Tibial artery (tissue), 4 donors: ENCODE measurements at places on chromosomes 5 and 9.
A peak's percentile ranks its signal among the peaks of the same experiment; 100 is the strongest.

GRCh38 chr5:103358305-103358995, 99.9 kb downstream of the MACIR start:
- no peak for DNase-seq

DNA sequence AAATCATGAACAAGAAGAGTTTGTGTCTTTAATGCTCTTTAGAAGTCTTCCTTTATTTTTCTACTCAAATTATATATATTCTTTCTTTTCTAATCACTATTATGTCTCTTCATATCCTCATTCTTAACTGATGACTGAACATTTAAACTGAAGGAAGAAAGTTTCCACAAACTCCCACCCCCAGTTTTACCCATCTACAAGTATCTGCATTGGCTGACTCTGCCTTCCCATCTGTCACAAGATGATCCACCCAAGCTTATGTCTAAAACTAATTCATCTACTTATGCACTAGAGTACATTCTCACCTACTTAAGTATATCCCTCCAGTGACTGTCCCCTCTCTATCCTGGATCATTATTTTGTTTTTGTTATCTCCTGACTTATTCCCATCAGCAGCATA, 344.5 kb downstream of the PRR16 start:
- DNase-seq, result no peak

DNA sequence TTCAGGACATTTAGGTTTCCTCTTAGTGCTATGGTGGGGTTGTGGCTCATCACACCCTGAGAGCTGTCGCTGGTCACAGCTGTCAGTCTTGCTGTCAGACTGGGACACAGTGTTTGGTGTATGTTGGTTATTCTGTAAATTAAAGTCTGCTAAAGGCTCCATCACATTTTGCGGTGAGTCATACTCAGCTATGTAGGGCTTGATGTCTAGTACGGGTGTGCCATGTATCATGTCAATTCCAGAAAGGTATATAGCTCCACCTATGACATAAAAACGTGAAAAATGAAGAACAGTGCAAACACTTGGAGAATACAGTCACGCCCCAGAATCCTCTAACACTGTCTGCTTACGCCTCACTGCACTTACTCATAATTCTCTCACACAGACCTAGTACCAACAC, 11.9 kb downstream of the TRMO start:
- DNase-seq, result no peak

GRCh38 chr5:124744170-124744971, 2.1 kb downstream of the ZNF608 start:
- DNase-seq, result peak; percentile 50

DNA sequence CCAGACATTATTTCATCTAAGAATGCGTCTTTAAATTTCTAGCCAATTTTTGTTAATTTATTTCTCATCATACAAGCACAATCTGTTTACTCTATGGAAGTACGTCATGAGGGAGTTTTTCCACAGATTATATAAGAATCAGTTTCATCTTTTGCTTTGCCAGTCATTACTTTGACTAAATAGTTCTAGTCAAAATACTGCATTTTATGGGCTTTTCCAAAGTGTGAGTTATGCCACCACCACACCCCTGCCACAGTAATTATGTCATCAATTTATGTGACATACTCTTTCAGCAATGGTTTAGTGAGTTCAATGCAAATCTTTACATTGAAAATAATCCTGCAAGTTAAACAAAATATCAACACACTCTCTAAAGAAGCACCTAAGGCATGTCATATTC, 2.0 kb downstream of the RIMOC1 start:
- no peak for DNase-seq

DNA sequence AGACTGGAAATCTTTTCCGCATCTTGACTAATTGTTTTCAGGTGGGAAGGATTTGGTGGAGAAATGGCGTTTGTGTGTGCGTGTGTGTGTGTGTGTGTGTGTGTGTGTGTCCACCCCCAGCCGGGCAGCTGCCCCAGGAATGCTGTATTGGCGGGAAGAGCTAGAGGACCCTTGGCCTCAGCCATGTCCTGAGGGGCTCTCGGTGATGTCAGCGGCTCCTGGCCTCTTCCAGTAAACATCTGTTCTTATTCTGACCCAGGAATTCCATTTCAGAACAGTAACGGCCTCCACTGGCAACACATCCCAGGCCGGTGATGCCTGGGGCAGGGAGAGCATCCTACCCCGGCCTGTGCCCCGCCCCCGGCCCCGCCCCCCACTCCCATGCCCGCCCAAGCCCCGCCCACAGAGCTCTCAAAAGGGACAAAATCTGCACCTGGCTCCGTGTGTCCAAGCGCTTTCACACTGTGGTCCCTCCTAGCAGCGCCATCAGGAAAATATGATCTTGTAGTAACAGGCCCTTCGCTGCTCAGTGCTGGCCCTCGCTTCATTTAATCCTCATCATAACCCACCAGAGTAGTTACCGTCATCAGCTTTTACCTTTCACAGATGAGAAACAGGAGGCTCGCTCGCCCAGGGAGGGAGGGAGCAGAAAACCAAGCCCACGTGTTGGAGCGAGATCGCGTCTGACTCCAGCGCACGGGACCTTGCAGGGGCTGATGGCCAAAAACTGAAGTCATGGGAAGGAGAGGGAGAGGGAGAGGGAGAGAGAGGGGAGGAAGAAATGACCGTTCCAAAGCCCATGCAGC, 18.9 kb downstream of the ADAMTS2 start:
- DNase-seq, result peak; percentile 75

DNA sequence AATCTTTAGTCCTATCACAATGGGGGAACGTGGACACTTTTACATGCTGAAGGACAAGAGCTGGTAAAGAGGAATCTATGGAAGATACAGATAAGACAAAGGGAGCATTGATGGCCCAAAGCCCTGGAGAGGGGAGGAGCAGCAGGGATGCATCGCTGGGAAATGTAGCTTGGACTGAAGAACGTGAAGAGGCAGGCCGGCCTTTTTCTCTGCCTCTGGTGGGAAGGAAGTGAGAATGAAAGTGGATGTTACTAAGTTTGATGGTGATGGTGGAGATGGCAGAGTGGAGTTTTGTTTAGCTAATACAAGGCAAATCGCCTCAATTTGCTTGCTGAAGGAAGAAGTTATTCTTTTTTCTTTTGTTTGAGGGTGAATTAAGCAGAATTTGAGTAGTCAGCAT, 124.6 kb upstream of the TAF11L2 start:
- DNase-seq, result no peak

- no peak for DNase-seq
These were observed 625 bp upstream of the UBLCP1 start for GRCh38 chr5:159262472-159262858.

DNA sequence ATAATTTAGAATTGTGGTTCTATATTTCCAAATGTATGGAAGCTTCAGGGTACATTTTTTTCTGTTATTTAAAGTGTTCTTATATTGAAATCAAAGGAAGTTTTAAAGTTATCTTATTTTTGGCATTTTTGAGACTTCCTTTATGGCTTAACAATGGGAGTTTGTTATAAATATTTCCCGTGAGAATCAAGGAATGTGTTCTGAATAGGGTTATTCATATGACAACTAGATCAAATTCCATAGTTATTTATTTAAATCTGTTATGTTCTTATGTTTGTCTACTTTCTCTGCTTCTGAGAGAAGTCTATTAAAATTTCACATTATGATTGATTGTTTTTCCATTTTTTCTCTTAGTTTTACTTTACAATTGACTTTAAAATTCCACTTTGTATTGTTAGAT, 135.1 kb downstream of the ADAMTS16 start:
- no peak for DNase-seq

- DNase-seq, result no peak
These were observed 77.9 kb upstream of the FBXL17 start for GRCh38 chr5:108459769-108460168.

GRCh38 chr5:95563367-95563766, 8.5 kb downstream of the ARSK start:
- DNase-seq, result no peak

DNA sequence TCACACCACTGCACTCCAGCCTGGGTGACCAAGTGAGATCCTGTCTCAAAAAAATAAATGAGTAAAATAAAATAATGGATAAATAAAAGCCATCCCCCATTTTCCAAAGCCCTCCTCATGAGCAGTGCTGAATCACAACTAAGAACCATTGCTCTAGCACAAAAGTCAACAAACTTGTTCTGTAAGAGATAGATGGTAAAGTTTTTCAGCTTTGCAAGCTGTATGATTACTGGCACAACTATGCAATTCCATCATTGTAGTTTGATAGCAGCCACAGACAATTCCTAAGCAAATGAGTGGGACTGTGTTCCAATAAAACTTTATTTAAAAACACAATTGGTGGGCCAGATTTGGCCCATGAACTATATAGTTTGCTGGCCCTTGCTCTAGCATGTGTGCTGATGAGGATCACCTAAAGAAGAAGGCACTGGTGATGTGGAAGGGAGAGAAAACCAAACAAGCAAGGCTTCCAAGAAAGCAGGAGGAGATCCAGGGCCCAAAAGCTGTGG, 64.6 kb downstream of the NEURL1B start:
- DNase-seq, result no peak

DNA sequence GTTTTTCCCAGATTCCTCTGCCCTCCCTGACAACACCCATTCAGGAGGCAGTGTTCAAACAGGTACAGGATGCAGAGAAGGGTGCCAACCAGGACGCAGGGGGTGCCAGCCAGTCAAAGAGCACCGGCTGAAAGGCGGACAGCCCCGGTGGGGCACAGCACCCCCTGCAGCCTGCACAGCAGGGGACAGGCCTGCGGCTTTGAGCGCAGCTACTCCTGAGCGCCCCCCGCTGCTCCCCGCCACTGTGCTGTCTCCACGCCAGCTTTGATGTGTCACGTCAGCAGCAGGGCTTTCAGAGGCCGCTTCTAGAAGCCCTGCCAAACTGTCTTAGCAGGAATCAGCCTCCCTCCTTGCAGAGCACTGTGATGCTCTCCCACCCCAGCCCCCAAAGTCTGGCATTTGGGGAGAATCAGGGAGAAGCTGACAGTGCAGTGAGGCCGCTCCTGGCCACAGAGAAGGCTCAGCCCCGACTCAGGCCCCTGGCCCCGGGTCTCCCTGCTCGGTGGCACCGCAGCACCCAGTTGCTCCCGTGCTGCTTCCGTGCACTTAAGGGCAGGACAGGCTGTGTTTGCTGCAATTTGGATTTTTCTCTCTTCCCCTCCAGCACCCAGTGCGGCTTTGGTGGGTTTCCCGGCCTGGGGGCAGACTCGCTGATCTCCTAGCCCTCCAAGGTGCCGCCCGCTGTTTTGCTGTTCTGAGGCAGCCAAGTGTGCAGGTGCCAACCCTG, 20.3 kb downstream of the AK8 start:
- no peak for DNase-seq

DNA sequence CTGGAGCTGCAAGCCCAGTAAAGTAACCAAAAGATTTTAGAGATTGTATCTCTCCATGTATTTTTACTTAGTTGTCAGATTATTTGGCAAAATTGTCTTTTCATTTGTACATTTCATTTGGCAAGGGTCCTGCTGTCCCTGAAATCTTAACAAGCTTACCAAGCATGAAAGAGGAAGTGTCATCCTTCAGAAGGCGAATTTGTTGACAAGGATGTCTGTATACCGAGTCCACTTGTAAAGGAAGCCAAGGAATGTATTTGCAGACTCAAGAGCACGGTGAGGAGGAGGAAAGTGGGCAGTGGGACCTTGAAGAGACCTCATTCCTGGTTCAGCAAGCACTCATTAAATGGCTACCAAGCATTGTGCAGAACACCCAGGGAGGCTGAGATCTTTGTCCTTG, 7.5 kb upstream of the OTULINL start:
- no peak for DNase-seq

DNA sequence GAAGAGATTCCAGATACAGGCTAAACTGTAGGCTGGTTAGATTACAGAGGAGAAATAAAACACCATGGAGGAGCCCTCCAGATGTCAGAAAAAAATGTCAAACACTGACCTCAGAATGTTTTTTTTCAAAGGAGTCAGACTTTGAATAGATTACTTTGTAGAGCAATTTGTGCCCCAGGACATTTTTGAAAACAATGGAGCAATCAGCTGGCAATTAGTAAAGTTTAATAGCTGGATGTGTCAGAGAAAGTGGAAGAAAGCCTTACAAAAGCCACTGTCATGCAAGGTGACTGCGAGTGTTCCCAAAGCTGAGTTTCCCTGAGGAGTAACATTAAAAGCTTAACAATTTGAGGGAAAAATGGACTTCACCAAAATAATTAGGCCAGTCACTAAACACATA, 417.8 kb upstream of the CTNND2 start:
- DNase-seq, result no peak

DNA sequence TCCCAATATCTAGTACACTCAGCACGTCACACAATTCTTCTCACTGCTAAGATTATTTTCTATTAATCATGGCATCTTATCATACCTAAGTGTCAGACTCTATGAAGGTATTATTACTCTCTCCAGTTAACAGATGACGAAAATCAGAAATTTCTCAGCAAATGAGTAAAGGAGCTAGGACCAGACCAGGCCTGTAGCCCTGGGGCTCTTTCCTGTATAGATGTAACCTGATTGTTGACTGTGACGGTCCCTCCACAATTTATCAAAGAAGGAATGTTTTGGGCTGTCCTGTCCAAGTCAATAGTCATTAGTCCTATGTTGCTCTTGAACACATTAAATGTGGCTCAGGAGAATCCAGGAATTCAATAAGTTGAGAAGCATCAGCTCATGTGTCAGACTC, 106.2 kb downstream of the ST8SIA4 start:
- no peak for DNase-seq

GRCh38 chr9:124399323-124399967, 15.8 kb downstream of the PSMB7 start:
- DNase-seq, result peak; percentile 63

DNA sequence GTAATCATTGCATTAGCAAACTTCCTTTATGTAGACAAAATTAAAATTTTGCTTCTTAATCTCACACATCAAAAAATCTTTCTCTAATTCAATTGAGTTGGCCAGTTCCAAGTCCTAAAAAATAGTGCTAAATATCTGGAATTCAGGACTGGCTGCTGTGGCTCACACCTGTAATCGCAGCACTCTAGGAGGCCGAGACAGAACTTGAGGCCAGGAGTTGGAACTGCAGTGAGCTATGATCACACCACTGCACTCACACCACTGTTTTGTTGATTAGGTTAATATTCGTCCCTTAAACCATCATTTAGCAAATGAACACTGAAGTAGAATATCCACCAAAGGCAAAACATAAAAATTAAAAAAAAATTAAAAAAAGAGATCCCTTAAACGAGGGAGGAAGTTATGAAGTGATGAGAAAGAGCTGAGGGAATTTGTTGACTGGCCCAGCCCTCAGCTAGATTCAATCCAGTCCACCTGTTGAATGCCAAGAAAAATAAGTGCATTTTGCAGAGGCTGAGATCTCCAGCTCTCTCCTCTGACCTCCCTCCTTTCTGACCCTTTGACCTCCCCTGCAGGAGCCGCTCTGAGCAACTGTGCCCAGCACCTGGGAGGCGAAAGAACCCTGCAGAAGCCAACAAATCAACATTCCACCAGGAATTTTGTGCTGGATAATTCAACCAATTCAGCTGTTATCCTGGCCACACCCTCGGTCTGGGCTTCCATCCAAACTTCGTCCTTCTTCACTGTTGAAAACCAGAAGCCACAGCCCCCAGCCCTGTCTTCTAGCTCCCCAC, 96.8 kb downstream of the OR2K2 start:
- no peak for DNase-seq

- no peak for DNase-seq
These were observed 1651.5 kb downstream of the EFNA5 start for GRCh38 chr5:106019261-106019660.

- DNase-seq, result no peak
These were observed 18.5 kb downstream of the C9orf85 start for GRCh38 chr9:71929791-71930440.

- DNase-seq, result no peak
These were observed 11.0 kb downstream of the SPATA9 start for GRCh38 chr5:95671826-95672225.

- DNase-seq, result no peak
These were observed 28.8 kb downstream of the ALG2 start for GRCh38 chr9:99192786-99193465.
